ENCODE measurements at places on chromosomes 12 and 14. TPM values are rescaled to one million over a fixed set of nuclear protein-coding genes. Genes with fewer than 3 reads are reported as not detected.

REP15 gene
- not detected for total RNA-seq

CLBA1 gene
- 4.7 TPM for total RNA-seq

SLC5A8 gene
- not detected for total RNA-seq

DNA sequence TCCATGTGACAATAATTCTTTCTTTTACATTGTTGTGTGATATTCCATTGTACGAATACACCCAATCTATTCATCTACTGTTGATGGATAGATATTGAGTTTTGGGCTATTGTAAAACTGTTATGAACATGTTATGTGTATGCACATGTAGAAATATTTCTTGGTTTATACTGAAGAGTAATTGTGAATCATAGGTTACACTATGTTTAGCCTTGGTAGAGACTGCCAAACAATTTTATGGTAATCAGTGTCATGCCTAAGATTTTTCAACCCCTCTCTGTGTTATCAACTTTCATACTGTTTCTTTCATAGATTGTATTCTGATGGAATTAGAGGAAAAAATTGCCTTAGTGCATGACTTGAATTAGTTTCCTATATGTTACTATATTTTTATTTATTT lies 39.5 kb downstream of the FRMD6 start:
- no peak for DNase-seq

- DNase-seq: no peak
Measured at GRCh38 chr14:100243020-100243419, 4.1 kb downstream of the YY1 start.

GRCh38 chr14:69880893-69881292 lies 1.7 kb downstream of the SMOC1 start:
- DNase-seq: no peak

- DNase-seq: no peak
Measured at GRCh38 chr12:110102255-110102654, 21.9 kb upstream of the IFT81 start.
